ENCODE measurements at places on chromosomes 16 and 17. TPM values are rescaled to one million over a fixed set of nuclear protein-coding genes. Genes with fewer than 3 reads are reported as not detected.

- no peak for DNase-seq
These were observed 2.4 kb downstream of the ZNF267 start for GRCh38 chr16:31875928-31876547.

- DNase-seq: peak; percentile 35
These were observed 2.1 kb upstream of the UBB start for GRCh38 chr17:16378636-16379282.

DNA sequence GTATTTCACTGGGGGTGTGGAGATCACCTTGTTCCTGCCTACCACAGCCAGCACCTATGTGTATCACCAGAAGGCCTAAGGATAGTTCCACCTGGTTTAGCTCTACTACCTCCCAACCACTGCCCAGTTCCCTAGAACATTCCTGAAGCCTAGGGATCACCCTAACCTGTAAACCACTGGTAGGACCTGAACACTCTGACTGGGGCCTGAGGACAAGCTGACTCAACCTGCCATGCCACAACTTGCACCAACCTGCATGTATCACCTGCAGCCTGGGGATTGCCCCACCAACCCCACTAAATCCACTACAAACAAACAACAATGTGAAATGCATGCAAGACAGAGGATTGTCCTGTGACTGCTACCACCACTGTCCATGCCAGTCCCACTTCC, 128.1 kb downstream of the KIF2B start:
- no peak for DNase-seq

DNA sequence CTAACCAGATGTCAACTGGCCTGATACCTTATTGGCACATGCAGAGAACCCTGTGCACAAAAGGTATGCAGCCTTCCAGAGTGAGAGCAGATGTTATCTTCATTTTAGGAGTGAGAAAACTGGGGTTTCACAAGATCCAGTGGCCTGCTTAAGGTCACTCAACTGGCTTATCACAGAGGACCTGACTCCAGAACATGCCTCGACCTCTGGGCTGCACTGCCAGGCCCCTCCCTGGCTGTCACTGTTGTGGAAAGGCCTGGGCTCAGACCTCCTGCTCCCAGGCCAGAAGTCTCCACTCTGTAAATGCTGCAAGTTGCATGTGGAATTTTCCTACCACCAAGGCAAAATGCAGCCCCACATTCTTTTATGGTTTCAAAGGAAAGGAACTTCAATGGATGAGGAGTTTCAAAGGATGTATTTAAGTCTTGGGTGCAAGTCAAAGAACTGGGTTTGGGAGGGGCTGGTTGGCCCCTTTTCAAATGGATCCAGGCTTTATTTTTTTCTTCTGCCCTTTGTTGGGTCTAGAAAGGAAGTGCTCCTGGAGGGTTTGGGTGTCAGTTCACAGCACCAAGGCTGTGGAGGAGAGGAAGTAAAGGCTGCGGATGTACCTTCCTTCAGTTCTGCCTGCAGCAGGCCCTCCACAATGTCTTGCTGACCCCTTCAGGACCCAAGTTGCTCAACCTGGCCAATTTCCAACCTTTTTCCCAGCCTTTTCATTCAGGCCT, 30.4 kb upstream of the SMPD3 start:
- DNase-seq: no peak

- DNase-seq: no peak
These were observed 148.6 kb downstream of the CLEC16A start for GRCh38 chr16:11092788-11093571.

DNA sequence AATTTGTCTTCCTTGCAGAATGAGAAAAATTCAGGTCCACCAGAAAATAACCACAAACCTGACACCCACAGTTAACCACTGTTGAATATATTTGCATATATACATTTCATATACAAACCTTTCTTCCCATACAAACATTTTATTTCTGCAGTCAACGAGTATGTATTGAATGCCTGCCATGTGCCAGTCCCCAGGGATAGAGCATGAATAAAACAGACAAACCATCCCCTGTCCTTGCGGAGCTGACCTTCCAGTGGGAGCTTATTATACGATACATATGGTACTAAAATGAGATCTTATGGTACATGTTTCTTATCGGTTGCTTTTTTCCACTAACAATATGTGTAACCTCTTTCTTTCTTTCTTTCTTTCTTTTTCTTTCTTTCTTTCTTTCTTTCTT, 116.7 kb downstream of the PITPNC1 start:
- no peak for DNase-seq

DNA sequence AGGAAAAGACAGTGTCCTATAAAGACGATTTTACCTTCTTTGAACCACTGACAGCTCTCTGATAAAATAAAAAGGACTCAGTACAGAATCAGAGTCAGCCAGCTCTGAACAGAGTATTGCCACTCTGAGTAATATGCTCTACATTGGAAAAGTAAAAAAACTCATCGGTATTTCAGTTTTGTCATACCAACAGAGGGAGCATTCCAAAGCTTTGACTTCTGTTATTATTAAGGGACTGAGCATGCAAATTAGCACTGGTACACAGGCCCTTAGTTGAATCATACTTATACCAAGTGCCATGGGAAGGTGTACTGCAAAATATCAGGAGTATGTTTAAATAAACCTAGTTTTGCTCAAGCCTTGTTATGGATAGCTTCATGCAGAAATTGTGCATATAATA, 509.0 kb upstream of the KIF2B start:
- no peak for DNase-seq

- DNase-seq: no peak
These were observed 443.0 kb upstream of the CCL2 start for GRCh38 chr17:33811984-33812577.

DNA sequence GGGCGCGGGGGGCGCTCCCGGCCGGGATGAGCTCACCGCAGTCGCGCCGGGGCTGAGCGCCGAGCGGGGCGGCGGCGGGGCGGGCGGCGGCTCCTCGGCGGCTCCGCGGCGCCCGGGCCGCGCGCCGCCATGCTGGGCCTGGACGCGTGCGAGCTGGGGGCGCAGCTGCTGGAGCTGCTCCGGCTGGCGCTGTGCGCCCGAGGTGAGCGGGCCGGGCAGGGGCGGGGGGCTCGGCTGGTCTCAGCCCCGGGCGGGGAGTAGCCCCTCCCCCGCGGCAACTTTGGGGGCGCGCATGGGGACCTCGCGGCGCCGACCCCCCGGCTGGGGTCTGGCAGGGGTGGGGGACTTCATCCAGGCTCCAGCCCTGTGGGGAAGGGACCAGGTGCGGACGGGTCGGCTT, at the start of gene ARHGDIG:
TSS of gene ARHGDIG (plus strand) at position 40 of the 400 bp plus-strand sequence. CDS start at position 130, 90 bp downstream.
- no peak for DNase-seq

GRCh38 chr16:83952587-83952939, 477 bp upstream of the OSGIN1 start:
- DNase-seq: no peak

DNA sequence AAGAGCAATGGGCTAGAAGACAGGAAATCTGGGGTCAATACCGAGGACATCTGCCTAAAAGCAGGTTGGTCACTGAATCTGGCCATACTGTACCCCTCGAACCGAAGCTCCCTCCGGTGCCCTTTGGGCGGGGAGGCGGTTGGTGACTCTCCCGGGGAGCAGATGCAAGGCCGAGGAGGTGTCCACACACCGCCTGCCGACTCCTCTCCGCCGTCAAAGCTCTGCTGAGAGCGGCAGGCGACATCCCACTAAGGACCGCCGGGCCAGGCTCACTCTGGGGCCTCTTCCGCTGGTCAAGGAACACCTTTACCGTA, 458 bp downstream of the ZNF200 start:
- DNase-seq: no peak

- DNase-seq: no peak
These were observed 14.9 kb downstream of the CDH16 start for GRCh38 chr16:66903544-66904427.

GRCh38 chr17:40295488-40296436, 8.1 kb downstream of the CDC6 start:
- no peak for DNase-seq

GRCh38 chr16:24270721-24271442, 14.7 kb downstream of the CACNG3 start:
- DNase-seq: no peak

DNA sequence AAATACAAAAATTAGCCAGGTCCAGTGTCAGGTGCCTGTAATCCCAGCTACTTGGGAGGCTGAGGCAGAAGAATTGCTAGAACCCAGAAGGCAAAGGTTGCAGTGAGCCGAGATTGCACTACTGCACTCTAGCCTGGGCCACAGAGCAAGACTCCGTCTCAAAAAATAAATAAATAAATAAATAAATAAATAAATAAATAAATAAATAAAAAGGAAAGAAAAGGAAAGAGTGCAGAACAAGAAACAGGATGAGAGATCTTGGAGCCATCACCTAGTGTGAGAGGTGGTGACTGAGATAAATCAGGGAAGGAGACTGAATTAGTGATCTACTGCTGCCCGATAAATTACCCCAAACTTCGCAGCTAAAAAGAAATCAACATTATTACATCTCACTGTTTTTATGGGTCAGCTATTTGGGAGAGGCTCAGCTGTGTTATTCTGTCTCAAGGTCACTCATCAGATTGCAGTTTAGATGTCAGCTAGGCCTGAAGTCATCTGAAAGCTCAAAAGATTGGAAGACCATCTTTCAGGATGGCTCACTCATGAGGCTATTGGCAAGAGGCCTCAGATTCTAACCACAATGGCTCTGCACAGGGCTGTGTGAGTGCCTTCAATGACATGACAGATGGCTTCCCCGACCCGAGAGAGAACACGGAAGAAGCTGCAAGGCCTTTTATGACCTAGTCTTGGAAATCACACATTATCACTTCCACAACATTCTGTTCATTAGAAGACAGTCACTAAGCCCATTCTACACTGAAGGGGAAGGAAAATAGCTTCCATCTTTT, 66.4 kb downstream of the CMC2 start:
- DNase-seq: no peak

DNA sequence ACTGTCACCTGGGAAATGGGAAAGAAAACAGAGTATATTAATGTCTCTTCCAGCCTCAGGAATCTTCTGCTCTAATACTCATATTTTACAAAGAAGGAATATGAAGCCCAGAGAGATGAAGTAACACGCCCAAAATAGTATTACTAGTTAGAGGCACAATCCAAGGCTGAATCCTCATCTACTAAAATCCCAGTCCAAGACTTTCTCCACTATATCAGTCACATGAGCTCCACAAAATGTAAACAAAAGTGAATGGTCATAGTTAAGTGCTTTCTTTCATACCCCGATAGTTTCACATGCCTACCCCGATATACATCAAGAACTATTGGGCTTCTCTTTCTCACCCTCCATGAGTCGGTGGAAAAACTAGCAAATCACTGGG, 965 bp downstream of the INTS2 start:
- no peak for DNase-seq

DNA sequence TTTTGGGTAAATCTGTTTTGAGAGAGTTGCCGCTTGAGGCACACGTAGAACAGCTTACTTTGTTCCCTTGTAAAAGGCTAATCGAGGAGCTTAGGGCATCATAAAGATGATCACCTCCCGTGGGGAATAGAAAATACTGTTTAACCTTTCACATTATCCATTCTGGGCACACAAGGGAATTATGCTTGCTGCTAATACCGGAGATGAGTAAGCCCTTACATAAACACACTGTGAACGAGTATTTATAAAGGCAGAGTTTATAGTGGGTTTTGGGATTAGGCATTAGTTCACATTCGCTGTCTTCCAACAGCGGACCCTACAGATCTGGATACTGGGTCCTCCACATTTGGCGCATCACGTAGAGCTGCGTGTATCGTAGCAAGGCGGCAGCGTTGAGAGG, 51.2 kb upstream of the CNTNAP4 start:
- DNase-seq: no peak

- no peak for DNase-seq
These were observed 29.1 kb downstream of the MBTPS1 start for GRCh38 chr16:84087466-84088151.

- DNase-seq: no peak
These were observed 121.0 kb upstream of the NLRP1 start for GRCh38 chr17:5705081-5705875.

GRCh38 chr17:9755083-9755482, 36.3 kb downstream of the DHRS7C start:
- DNase-seq: no peak

GRCh38 chr17:41913798-41914197, 5.0 kb downstream of the ACLY start:
- no peak for DNase-seq

- no peak for DNase-seq
These were observed 3.5 kb downstream of the MSI2 start for GRCh38 chr17:57259817-57260216.

DNA sequence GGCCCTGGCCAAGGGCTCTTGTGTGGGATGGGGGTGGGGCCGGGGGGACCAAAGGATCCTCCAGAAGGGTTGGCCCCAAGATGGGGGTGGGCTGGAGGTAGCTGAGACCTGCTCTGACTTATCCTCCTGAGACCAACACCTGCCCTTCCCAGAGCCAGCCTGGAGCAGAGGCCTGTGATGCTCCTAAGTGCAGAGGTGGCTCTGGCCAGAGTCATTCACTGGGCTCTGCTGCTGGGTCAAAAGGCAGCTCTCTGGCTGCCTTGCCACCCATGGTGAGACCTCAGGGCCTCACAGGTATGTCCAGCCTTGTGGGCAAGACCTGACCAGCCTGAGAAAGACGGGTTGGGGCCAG, 393 bp downstream of the SERPINF2 start:
- no peak for DNase-seq

- no peak for DNase-seq
These were observed 30.3 kb downstream of the CPSF4L start for GRCh38 chr17:73231395-73231794.

GRCh38 chr16:48446534-48446920, 61.3 kb upstream of the SIAH1 start:
- DNase-seq: no peak

Gene EPN2
- total RNA-seq: 26.6 TPM

Gene UBALD1
- total RNA-seq: 5.8 TPM

Gene HOXB4
- total RNA-seq: 2.3 TPM

Gene TMEM238L
- total RNA-seq: not detected

Gene ITGAL
- 2.3 TPM for total RNA-seq

Gene BAIAP3
- 8.2 TPM for total RNA-seq

Gene CLEC19A
- not detected for total RNA-seq

Gene C17orf58
- 6.6 TPM for total RNA-seq

Gene ARL5C
- not detected for total RNA-seq

Gene WFDC1
- 1.3 TPM for total RNA-seq

Gene PITPNM3
- total RNA-seq: 1.6 TPM

Gene MAPT
- total RNA-seq: 12.4 TPM

Gene ASB16
- total RNA-seq: 0.29 TPM

Gene ZKSCAN2
- total RNA-seq: 3.9 TPM

Gene PRDM7
- total RNA-seq: not detected

Gene KRT25
- total RNA-seq: not detected

Gene CLEC18B
- total RNA-seq: 0.16 TPM

Gene OR4D1
- total RNA-seq: not detected

Gene HSD17B2
- 8.8 TPM for total RNA-seq

Gene DOC2A
- 2.3 TPM for total RNA-seq
